ENCODE measurements at places on chromosomes 5 and 9.

- DNase-seq = peak; percentile 41
These were observed 925 bp downstream of the ABHD17B start for GRCh38 chr9:71909887-71910649.

DNA sequence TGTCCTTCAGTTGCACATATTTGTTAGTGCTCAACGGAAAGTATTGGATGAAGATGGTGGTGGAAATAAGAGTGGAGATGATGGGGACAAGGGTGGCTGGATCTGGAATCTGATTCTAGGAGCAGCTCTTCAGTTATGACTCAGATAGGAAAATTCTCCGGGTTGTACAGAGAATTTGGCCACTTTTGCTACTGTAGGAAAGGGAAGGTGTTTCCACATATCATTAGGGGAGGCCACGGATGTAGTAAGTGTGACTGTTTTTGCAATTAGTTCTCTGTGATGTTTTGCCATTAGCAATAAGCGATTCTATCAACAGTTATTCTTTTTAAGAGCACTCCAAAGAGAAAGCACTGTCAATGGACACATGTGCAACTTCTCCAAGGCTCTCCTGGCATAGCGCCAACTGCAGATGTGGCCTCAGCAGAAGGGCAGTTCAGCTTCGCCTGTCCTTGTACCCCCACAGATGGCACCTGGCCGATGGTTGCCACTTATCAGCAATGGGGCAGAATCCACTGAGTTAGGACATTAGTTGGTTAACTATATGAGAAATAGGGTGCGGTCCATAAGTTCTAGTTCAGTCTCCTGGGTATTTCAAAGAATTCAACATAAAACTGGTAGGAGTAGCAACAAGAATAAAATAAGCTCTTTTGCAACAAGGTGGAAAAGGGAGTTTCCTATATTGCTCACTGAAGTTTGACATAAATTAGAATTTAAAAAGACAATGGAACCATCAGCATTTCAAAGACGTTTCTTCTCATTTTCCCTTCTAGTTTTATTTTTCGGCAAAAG is 96.3 kb downstream of the ARSB start:
- no peak for DNase-seq

DNA sequence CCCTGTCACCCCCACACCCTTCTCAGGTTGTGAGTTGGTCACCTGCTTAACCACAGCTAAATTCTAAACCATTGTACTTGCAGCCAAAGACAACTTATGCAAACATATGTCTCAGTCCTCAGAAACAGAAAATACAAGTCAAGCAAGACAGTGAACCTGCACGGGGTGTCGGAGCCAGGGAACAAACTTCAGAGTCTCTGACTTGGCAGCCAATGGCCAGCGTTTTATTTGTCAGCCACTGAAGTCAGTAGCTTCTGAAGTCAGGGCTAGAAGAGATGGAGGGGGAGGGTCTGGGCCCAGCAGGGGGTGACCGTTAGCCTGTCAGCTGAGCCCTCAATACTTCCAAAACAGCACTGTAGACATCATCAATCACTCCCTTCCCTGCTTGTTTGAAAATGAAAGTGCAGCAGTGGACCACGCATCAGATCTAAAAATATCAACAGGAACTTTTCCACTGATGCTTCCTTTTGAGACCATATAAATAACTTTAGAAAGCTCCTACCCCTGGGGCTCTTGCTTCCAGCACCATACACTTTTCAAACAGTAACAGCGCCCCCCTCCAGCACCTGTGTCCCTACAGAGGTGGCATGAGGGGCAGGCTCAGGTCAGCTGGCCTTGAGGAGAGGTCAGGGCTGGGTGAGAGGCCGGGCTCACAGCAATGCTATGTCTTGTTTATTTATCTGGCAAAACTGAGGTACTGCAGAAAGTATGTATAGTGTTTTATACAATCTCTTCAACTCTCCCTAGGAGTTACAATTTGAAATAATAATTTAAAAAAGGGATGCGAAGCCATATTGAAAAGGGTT is 142.5 kb downstream of the ACER2 start:
- DNase-seq = no peak

DNA sequence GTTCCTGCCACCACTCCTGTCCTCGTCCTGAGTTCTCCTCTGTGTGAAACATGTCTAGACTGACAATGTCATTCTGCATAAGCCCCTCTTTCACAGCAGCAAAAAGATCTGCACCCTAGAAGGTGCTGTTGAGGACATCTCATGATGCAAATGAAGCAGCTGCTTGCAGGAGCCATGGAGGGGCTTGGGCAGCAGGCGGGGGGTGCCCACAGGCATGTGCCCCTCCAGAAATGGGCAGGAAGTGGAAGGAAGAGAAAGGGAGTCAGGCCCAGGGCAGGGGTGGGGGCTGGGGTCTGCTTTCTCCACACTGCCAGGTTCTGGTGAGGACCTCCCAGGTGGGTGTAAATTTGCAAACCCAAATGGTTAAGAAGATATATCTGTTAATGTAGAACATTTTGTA is 54.5 kb upstream of the KCNMB1 start:
- DNase-seq = no peak

GRCh38 chr5:107359916-107360234 is 310.9 kb downstream of the EFNA5 start:
- DNase-seq = no peak

DNA sequence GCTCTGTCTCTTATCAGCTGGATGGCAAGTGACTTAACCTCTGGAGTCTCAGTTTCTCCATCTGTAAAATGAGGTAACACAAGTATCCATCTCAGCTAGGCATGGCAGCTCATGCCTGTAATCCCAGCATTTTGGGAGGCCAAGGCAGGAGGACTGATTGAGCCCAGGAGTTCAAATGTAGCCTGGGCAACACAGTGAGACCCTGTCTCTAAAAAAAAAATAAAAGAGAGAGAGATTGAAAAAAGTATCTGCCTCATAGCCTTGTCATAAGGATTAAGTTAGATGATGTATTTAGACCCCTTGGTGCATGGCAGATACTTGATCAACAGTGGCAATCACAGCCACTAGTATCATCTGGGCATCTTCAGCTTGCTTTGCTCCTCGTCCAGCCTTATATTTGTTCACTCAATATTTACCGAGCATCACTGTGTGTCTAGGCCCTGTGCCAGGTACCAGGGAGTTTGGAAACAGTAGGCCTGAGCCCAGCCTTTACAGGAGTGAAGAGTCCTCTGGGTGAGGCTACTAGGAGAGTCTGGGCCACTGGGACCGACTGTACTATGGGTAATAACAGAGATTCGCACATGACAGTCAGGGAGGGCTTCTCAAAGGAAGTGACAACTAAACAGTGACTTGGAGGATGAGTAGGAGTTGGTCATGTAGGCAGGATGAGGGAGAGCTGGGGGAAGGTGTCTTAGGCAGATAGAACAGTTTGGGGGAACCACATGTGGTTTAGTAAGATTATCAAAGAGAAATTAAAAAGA is 34.2 kb downstream of the CORO2A start:
- no peak for DNase-seq

GRCh38 chr5:90871391-90871991 is 312.9 kb downstream of the ADGRV1 start:
- no peak for DNase-seq

DNA sequence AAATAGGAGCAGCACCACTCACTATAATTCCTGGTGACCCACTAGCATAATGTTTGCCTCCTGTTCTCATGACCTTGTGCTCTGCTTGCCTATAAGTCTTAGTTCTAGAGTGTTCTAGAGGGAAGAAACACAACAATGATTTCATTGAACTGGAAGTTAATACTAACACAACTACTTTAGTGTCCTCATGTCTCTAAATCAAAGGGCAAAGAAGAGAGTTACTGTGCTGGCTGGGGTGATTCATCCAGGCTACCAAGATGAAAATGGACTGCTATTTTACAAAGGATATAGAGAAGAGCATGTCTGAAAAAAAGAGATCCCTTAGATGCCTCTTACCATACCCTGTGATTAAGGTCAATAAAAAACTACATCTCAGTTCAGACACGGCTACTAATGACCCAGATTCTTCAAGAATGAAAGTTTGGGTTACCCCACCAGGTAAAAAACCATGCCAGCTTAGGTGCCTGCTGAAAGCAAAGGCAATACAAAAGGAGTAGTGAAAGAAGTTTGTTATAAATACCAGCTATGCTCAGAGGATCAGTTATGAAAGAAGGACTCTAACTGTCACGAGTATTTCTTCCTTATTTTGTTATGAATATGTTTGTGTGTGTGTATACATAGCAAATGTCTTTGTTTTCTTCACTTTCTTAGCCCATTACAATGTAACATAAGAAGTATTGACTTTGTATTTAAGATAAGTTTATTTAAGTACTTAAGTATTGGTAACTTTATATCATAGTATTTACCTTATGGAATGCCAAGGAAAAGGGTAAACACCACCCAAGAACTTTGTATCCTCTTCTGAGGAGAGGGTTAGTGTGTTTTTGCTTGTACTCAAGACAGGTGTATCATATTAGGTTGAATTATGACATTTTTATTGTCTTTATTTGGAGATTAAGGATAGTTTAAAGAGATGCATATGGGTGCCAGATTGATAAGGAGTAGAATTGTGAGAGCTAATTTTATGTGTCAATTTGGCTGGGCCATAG is 314.1 kb upstream of the PTGER4 start:
- no peak for DNase-seq

DNA sequence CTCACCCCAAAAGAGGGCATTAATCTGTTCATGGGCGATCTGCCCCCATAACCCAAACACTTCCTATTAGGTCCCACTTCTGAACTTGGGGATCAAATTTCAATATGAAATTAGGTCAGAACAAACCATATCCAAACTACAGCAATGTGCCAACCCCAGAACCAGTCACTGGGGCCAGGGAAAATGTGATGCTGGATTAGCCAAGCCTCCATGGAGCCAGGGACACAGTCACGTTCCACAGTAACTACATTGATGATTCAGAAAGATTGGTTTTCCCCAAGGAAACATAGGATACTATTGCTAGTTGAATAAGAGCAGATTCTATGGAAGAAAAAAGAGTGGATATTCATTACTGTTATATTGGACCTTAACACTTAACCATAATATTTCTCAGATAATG is 84.2 kb downstream of the GIN1 start:
- DNase-seq = no peak

GRCh38 chr9:84460695-84461094 is 120.1 kb upstream of the SLC28A3 start:
- no peak for DNase-seq

DNA sequence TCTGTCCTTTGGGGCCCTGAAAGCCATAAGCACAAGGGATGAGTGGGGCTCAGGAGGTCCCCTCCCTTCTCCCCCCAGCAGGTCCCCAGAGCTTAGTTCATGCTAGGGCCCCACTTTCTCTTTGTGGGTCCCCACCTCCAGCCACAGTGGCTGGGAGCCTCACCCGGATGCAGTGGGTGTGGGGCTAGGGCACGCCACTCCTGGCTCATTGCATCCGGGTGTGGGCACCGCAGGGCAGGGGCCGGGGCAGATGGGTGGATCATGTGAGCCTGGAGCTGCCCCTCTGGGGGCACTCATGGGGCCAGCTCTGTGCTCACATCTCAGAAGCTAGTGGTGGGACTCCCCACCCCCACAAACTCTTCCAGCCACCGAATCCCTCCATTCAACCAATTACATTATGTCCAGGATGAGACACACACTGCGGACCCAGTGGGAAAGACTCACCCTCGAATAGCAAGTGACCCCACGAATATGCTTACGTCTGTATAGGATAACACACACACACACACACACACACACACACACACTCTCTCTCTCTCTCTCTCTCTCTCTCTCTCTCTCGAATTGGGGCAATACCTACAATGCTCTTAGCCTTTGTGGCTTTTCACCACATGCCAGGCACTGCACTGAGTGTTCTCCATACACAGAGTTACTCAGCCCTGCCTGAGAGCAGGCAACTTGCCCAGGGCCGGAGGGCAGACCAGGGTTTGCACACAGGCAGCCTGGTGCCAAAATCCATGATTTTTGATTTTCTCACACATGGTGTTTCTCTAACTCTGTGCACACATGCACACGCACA is 16.8 kb upstream of the PHYKPL start:
- no peak for DNase-seq

DNA sequence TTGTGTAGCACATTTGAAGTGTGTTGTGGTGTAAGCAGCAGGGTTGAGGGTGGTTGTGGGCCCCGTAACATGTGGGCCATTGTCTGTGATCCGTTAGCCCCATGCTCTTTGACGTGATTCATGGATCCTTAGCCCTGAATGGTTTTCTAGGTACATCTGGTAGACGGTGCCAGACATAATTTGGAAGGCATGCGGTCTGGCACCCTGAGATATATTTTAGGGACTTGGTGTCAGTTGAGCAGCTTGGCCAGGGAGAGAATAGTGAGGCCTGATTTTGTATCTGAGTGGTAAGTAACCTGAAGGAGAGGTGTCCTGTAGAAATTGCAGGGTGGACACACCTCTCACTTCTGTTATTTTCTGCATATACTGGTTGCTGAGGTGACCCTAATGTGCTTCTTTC is 10.9 kb downstream of the SH3GL2 start:
- no peak for DNase-seq

DNA sequence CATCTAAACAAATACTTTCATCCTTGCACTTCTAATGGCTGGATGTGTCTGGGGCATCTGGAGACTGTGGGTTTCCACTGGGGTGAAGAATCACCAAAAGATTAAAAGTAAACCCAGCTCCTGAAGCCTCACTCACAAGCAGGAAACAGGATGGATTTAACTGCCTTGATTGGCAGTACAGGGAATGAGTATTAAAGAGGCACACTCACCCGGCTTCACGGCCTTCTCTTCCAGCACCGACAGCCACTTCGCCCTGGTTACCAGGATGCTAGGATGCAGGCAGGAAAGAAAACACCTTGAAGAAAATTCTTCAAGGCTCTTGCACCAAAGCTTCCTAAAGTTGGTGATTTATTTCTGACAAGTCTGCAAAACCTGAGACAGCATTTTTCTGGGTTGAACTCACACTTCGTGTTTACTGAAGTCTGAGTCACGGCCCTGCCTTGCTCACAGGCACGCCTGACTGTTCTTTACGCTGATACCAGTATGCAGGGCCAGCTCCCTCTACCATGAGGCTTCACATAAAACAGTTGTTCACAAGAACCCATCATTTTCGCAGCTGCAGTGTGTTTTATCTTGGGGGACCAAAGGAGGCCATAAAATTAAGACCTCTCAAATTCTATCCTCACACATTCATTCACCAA is 56.5 kb upstream of the ZNF354A start:
- no peak for DNase-seq
